ENCODE measurements at places on chromosomes 5 and 9.

GRCh38 chr5:55758231-55758630, 20.4 kb downstream of the DDX4 start:
- no peak for DNase-seq

DNA sequence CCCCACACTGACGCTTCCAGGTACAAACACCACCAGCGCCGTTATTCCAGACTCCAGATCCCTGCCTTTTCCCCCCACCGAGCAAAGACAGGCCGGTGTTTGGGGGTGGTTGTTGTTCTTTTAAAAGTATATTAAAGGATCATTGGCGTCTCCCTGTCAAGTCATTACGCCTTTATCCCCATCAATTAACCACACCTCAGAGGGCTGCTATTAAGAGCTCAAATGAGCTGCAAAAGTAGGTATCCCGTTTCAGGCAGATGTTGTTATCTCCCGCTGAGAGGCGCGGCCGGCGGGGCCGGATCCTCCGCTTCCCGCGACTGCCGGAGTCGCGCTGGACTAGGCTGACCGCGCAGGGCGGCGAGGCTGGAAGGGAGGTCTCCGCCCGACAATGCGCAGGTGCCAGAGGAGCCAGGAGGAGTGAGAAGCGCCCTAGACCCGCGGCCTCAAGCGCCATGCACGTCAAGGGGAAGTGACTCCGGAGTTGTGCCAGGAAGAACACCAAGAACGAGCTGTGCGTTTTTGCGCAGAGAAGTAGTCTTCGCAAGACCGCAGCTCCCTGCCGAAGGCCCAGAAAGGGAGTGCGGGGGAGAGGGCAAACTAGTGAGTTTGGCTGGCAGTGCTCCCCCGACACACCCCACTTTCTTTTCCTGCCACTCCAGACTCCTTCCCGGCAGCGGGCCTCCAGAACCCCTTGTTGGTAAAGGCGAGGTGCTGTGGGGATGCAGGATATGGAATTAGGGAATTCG, 8.2 kb downstream of the NR2F1-AS1 start:
- peak; percentile 90 for DNase-seq

DNA sequence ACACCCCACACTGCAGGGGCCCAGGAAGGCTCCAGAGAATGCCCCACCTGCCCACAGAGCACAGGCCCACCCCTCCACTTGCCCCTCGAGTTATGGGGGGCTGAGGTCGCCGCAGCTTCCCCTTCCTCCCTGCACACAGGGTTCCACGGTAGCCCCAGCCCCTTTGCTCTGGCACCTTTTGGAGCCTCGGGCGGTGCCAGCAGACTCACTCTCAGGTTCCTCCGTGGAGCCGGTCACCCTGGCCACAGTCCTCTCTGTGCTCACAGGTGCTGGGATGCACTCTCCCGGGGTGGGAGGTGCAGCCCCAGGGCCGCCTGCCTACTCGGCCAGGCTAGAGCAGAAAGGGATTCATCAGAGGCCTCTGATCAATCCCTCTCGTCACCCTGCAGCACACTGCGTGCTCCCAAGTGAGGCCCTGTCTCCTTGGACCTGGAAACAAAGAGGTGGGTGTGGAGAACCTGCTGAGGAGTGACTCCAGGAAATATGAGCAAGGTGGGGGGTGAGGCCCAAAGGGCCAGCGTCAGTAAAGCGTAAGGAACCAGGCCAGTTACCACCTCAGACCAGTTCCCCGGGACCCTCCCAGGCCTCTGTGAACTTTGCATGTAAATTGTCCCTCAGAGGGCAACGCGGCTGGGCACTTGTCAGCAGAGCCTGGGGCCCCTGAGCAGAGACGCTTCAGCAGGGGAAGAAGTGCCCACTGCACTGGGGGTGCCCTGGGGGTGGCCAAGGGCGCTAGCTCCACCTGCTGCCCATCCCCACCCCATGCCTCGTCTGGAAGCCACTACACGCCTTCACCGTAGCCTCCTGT, 167.8 kb downstream of the OLFM1 start:
- DNase-seq = peak; percentile 21

- DNase-seq = peak; percentile 58
These were observed 754 bp downstream of the ZFR start for GRCh38 chr5:32443541-32444430.

- no peak for DNase-seq
These were observed 99.1 kb downstream of the ZNF608 start for GRCh38 chr5:124647352-124647751.

DNA sequence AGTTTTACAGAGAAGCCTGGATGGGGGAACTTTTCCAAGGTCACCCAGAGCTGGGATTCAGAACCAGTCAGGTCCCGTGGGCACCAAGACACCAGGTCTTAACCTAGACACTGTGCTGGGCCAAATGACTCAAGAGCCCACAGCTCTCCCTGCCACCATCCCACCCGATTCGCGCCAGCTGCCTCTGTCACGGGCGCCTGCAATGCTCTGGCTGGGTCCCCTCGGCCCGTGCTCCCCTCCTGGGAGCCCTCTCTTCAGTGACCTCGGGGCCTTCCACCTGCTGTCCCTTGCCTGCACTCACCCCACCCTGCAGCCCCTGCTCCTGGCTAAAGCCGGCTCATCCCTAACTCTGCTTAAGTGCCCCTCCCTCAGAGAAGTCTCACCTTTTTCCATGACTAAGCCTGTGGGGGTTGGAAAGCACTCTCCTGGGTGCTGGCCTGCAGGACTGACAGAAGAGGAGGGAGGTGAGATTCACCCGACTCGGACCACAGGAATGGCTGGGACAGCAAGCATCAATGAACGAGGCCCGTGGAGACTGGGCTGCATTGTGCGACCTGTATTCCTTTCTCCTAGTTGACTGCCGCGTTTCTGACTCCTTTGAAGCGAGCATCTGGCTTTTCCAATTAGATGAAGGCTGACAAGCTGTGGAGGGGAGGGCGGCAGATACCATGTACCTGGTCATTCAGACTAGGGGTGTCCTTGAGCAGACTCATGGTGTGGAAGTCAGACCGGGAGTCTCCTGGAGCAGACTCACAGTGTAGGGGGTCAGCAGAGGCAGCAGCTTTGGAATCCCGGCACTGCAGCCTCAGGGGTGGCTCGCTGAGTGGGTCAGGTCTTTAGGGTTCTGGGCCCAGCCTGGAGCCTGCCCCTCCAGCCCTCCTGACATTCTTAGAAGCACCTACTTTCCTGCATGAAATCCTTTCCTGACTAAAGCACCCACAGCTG, 5.8 kb upstream of the IL4 start:
- DNase-seq = no peak

- DNase-seq = no peak
These were observed 348.0 kb downstream of the ZNF608 start for GRCh38 chr5:124398460-124398859.

DNA sequence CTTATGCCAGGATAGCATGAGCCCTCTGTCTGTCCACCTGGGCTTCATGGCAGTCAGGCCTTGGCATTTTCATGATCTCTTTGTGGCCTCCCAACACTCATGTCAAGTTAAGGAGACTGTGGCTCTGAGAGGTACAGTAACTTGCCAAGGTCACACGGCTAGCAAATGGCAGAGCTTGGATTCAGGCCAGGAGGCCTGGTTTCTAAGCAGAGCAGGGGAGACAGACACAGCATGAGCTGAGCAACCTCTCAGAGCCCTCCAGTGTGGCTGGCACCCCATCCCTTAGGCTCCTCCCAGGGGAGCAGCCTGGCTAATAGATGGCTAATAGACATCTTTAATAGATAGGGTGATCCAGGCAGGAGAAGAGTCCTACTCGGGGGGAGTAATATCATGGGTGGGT, 4.1 kb downstream of the SYNPO start:
- peak; percentile 25 for DNase-seq

DNA sequence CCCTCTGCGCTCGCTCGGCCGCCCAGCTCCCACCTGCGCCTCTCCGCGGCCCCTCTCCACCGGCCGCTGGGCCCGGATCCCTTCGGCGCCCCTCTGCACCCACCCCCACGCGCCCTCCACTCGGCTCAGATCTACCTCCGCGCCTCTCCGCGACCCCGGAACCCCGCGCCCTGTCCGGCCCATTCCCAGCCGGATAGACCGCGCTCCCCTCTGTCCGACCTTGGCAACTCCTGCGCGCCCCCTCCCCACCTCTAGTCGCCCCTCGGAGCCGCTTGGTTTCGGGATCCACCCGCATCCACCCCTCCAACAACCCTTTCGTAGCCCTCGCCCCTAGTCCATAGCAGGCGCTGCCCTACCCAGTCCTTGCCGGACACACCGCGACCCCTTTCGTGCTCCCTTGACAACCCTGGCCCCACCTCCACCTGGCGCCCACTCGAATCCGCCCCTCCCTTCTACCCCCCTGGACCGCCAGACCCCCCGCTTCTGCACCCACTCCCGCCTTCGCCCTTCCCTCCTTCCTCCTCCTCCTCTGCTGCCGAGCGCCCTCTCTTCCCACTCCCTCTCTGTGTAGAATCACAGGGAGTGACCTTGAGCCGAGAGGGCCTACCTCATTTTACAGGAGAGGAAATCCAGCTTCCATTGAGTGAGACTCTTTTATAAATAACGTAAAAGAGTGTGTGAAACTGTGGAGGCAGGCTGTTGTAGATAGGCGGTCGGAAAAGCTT, 525 bp upstream of the AK3 start:
- peak; percentile 28 for DNase-seq

GRCh38 chr9:95048225-95049087, 269.1 kb downstream of the FANCC start:
- peak; percentile 74 for DNase-seq

DNA sequence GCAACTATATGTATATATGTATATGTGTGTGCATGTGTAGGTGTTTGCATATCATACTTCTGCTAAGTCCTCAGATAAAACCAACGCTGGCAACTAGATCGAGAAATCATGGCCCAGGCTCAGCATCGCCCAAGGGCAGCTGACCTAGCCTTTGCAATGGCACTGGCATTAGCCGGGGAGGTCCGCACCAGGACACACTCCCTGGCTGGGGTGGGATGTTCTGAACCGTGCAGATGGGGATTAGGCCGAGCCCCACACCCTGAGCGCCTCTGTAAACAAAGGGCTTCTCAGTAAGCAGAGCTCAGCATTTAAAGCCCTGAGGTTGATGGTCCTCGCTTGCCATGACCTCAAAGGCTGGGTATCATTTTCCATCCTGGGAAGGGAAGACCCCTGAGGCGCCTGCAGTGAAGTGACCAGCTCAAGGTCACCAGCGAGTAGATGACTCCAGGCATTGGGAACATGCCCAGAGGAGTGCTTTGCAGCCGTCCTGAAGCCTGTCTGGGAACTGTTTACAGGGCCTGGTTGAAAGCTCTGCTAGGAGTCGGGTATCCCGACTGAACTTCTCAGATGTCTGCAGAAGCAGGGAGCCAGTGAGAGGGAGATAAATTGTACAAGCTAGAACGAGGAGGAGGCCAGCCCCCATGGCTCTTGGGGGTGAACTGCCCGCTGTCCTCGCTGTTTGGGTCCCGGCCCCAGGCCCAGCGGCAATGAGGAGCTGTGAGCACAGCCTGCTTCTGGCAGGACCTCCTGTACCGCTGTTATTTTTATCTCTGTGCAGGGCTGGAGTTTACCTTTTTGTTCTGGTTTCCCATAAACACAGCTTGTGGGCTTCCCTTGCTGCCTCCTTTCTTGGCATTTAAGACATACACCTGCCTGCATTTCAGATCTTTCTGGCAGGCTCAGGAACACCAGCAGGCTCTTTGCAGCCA, 18.4 kb downstream of the GADD45G start:
- DNase-seq = peak; percentile 91

DNA sequence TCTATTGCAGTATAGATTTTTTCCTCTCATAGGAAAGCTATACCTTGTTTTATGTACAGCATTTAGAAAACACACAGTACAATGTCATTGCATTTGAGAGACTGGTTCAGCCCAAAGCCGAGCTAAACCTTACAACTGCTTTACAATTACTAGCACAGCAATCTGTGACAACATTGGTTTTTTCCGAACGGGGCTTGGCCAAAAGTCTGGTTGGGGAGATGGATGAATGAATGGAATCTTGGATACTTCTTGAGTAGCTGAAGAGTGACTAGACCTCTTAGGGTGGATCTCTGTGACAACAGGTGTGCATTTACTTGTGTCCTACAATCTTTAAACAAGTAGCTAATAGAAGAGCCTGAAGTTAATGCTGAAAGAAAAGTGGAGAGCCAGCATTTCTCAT, 1.2 kb downstream of the SGCD start:
- DNase-seq = peak; percentile 32

GRCh38 chr9:24614070-24614469, 68.4 kb upstream of the IZUMO3 start:
- peak; percentile 38 for DNase-seq

GRCh38 chr5:65835191-65835590, 91.2 kb upstream of the ERBIN start:
- no peak for DNase-seq

DNA sequence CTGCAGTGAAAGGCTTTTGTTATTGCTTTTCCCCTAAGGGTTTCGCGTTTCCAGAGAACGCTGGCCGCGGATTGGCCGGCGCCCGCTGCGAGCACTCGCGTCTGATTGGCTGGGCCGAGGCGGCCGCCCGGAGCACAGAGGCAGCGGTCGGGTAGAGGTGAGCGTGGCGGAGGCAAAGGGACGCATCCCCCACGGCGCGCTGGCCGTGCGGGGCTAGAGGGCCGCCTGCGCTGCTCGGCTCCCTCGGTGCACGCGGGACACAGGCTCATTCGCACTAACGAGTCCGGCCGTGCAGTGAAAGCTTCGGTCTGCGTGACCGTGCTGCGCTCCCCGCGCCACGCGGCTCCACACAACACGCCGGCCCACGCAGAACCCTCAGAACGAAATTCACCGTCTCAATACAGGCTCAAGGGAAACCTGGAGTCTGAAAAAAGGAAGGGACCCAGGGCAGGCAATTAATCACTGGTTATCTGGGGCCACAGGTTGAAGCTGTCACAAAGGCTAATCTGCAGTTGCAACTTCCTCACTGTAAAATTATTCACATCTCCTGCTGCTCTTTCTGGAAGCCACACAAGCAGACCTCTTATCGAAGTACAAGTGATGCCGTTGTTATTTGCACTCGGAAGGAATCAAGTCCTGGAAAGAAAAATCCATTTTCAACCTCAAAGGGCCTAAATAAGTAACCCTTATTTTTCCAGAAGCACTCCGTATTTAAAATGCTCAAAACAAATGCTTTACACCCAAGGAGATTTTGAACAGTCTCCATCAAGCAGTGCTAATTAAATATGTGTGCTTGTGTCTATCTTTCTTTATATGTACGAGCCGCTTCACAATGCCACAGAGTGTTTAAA, 94.6 kb downstream of the ZNF608 start:
- peak; percentile 81 for DNase-seq

DNA sequence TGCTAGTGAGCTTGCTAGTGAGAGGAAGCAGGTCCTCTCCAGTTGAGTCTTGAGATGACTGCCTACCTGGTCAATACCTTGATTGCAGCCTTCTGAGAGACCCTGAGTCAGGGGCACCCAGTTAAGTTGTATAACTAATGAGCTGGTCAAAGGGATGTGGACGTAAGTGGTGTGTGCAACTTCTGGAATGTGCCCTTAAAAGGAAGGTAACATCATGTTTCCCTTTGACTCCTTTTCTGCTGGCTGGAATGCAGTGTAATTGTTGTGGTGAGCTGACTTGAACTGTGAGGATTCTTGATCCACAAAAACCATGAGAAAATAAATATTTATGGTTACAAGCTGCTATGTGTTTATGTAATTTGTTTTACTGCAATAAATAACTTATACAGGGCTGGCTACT, 2.4 kb upstream of the SNX2 start:
- DNase-seq = no peak

- DNase-seq = no peak
These were observed 70.8 kb upstream of the UNC5A start for GRCh38 chr5:176739461-176740051.

All from NCI-H82 (cell line).